ENCODE measurements at places on chromosomes 1 and 21.

GRCh38 chr1:236066828-236067386, 2.0 kb upstream of the NID1 start:
- peak; percentile 45 for DNase-seq

DNA sequence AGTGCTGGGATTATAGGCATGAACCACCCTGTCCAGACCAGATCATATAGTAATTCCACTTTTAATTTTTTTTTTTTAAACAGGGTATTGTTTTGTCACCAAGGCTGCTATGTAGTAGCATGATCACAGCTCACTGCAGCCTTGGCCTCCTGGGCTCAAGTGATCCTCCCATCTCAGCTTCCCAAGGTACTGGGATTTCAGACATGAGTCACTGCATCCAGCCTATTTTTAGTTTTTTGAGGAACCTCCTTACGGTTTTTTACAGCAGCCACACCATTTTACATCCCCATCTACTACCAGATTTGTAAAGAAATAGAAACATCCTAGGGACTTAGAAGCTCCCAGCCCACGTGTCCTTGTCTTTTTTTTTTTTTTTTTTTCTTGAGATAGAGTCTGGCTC, 24.0 kb downstream of the L1TD1 start:
- no peak for DNase-seq

DNA sequence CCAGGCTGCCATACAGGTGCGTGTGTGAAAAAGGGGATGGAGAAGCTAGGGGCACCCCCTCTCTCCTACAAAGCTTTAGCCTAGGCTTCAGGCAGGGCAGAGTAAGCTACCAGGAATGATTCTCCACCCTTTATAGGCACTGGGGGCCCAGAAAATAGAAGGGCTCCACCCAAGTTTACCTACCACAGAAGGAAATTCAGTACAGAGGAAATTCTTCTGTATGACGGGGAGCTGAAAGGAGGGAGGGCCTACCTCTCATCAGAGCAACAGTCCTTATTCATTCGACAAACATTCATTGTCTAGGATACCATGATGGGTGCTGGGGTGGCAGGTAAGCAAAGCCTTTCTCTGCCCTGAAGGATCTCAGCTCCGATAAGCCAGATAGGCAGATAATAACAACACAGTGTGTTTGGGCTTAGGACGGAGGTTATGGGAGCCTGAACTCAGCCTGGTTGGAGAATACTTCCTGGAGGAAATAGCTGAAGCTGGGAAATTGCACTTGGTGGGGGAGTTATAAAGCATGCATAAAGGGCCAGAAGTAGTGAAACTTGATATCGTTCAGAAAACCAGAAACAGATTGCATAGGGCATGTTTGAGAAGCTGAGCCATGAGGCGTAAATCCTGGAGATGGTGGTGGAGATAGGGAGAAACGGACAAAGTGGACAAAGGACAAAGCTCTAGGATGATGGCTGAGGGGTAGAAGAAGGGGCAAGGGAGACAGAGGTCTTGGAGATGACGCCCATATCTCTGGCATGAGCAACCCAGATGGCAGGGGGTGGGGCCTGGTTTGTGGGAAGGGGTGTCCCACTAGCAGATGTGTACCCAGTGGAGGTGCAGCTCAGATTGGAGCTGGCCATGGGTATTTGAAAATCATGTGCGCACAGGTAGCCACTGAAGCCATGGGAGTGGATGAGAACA, 5.3 kb upstream of the P3R3URF start:
- no peak for DNase-seq

- DNase-seq = no peak
Observed at GRCh38 chr1:162709870-162710269, 77.6 kb downstream of the DDR2 start.

DNA sequence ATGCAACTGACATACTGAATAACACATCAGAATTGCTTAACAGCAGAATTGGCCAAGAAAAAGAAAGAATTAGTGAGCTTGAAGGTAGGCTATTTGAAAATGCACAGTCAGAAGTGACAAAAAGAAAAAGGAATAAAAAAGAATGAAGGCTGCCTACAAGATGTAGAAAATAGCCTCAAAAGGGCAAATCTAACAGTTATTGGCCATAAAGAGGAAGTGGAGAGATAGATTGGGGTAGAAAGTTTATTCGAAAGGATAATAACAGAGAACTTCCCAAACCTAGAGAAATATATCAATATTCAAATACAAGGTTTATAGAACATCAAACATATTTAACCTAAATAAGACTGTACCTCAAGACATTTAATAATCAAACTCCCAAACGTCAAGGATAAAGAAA, 67.5 kb downstream of the ATP6V1G3 start:
- DNase-seq = no peak

GRCh38 chr1:3609016-3609768, 2.1 kb downstream of the MEGF6 start:
- no peak for DNase-seq

- DNase-seq = no peak
Observed at GRCh38 chr1:63847308-63847910, 73.6 kb downstream of the ROR1 start.

DNA sequence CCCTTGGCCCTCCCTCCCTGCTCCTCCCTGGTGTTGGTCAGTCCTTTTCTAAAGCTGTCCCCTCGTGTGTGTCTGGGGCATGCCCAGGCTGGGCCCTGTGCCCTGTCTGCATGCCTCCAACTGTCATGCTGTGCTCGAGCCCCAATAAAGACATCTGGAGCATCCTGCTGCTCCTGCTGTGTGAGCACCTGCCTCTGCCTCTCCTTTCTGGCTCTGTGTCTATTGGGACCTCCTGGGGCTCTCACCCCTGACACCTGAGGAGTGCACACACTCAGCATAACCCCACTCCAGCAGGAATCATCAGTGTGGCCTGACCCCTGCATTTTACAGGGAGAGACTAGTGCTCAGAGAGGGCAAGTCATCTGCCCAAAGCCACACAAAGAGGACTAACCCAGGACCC, 23.7 kb downstream of the KCNC4 start:
- DNase-seq = no peak

GRCh38 chr1:218164930-218165700, 120.0 kb upstream of the RRP15 start:
- DNase-seq = no peak
